ENCODE measurements at places on chromosomes 5 and 9.

DNA sequence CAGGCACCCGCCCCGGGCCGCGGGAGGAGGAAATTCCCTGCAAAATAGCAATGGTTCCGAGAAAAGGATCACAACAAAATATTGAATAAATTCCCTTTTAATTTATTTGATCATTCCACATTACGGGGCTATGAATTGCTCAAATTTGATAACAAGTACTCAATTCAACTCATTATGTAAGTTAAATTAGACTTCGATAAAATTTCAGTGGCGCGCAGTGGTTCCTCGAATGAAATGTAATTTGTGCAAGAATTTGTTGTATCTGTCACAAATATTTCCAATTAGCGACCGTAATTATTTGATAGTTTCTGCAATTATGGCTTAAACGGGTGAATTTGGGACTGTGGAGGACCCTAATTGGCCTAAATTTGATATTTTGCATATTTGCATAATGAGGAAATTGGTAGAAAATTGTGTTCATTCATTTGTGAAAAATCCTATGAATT, 76.0 kb upstream of the TBCA start:
- DNase-seq, result no peak

- no peak for DNase-seq
Observed at GRCh38 chr5:169657127-169657526, 20.1 kb downstream of the DOCK2 start.

- no peak for DNase-seq
Observed at GRCh38 chr9:124621371-124622328, 114.5 kb upstream of the NR5A1 start.

GRCh38 chr5:103572454-103572853, 9.9 kb upstream of the NUDT12 start:
- no peak for DNase-seq

GRCh38 chr9:97993000-97993399, 9.9 kb downstream of the ANP32B start:
- no peak for DNase-seq

DNA sequence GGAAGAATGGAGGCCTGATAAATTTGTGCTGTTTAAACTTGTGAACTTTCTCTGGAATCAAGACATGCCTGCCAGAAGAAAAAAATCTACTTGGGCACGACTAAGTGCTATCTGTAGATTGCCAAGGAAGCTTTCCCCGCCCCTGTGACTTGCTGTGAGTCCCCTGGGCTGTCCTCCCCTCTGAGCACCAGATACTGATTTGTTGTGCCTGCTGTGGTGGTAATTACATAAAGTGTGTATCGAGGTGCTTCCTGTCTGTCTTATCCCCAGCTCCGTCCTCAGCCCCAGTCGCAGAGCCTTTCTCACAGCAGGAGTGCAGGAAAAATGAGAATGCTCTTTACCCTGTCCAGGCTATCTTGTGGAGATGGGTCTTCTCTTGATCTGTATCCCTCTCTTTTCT, 53.9 kb downstream of the TRIO start:
- DNase-seq, result no peak

GRCh38 chr9:14846871-14847311, 63.3 kb downstream of the FREM1 start:
- peak; percentile 9 for DNase-seq

DNA sequence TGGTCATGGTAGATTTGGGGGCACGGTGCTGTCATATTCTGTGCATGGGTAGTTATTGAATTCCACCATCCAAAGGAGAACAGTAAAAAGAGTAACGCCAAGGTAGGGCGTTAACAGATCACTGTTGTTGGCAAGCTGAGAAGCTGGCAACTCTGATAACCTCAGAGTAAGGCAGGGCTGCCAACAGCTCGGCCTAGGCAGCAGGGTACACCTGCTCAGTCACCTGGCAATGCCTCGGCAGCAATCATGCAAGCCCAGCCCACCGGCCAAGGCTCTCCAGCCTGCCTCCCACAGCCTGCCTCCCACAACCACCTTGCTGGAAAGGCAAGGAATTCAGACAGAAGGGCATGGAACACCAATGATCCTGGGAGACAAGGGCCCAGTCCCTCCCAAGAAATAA, 63.9 kb downstream of the KLHL3 start:
- DNase-seq, result no peak

GRCh38 chr5:149694007-149694406, 36.1 kb upstream of the PPARGC1B start:
- DNase-seq, result no peak

DNA sequence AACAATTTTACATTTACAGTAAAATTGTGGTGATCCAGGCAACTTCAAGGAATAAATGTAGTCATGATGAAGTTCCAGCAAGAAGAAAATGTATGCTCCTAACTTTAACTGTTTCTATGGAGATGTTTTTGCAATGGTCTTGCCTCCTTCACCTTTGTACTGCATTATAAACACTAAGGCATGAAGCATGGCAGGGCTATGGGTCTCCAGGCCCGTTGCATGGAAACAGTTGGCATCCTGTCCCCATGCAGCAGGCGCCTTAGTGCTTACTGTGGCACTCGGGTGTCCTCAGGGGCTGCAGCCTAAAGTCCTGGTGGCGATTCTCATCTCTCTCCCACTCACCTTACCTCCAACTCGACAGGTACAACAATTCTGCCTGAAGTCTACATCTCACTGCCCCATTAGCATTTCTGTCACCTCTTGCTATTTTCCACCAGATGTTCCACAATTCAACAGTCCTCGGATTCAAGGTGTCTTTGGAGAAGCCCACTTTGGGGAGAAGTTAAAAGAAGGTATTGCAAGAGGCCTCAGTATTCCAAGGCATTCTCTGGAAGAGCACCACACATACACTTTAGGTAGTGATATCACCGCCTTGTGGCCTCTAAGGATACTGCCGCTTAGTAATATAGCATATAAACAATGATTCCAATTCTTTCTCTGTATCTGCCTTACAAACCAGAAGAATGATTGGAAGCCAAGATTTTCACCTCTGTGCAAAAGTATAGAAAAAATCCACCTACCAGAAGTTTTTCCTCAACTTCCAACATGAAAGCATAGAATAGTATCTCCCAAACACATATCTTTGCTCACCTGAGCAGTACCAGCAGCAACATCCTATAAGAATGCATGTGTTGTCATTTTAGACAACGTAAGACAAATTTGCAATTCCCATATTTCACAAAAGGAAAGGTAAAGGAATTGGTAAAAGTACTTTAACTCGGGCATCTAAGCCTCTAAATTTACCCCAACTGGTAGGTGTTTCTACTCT, 5.1 kb downstream of the LIFR start:
- DNase-seq, result no peak

DNA sequence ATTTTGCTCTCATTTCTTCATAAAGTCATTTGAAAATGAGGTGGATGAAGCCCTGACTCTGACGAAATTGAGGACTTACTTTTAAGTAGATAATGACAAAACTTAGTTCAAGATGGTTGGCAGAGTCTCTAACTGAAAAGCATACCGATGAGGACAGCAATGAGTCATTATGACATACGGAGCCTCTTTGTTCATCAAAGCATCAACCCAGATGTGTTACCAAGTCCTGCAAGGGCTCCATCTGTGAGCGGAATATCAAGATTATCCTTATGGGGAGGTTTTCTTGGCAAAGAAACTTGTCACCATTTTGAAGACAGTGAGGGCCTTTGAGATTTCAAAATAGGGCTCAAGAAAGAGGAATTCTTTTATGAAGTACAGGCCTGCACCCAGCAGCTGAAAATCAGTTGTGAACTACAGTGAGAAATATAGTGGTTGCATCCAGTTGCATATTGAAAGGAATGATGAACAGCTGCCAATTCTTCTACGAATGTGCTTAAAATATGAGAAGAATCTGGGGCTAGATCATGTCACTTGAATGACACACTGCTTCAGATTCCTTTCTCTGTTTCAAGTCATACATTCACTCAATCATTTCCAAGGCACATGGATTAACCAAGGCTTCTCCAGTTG, 86.6 kb upstream of the SLC24A2 start:
- no peak for DNase-seq

- no peak for DNase-seq
Observed at GRCh38 chr5:100706776-100707175, 171.6 kb downstream of the FAM174A start.

- no peak for DNase-seq
Observed at GRCh38 chr9:37036371-37036775, 2.3 kb upstream of the PAX5 start.

DNA sequence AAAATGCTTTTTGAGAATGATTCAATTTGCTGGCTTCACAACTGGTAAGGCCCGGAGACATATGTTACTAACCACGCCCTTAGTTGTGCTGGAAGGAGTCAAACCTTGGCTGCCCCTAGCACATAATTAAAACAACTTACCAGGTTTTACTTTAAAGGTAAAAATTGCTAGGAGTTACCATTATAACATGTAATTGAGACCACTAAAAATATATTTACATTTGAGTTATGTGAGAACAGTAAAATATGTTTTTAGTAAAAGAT, 435.6 kb upstream of the CDH9 start:
- DNase-seq, result no peak

DNA sequence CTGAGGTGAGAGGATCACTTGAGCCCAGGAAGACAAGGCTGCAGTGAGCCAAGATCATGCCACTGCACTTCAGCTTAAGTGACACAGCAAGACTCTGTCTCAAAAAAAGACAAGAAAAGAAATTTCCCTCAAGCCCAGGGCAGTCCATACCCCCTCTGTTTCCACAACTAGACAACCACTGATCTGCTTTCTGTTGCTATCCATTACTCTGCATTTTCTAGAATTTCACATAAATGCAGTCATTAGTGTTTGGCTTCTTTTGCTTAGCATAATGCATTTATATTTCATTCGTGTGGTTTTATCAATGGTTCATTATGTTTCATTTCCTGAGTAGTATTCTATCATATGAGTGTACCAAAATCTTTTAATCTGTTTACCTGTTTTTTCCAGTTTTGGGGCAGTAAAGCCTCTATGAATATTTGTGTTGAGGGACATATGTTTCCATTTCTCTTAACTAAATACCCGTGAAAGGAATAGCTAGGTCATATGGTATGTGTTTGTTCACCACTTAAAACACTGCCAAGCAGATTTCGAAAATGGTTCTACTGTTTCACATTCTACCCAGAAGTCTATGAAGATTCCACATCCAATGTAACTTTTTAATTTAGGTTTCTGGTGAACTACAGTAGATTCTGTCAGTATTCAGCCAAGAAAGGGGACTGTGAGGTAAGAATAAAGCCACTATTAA, 271.8 kb downstream of the ZNF608 start:
- DNase-seq, result no peak

DNA sequence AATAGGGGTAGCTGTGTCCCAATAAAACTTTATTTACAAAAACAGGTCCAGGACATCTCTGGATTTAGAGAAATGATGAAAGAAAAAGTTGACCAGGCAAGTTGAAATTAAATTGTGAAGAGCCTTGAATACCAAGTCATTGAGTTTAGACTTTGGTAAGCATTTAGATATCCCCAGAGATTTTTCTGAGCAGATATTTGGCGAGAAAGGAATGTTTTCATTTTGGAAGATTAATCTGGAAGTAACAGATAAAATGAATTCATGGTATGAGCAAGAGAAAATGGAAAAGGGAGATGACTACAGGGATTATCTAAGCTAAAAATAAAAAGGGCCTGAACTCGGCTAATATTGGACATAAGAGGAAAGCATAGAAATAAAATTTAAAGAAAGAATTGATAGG, 157.6 kb downstream of the ACTL7B start:
- no peak for DNase-seq

DNA sequence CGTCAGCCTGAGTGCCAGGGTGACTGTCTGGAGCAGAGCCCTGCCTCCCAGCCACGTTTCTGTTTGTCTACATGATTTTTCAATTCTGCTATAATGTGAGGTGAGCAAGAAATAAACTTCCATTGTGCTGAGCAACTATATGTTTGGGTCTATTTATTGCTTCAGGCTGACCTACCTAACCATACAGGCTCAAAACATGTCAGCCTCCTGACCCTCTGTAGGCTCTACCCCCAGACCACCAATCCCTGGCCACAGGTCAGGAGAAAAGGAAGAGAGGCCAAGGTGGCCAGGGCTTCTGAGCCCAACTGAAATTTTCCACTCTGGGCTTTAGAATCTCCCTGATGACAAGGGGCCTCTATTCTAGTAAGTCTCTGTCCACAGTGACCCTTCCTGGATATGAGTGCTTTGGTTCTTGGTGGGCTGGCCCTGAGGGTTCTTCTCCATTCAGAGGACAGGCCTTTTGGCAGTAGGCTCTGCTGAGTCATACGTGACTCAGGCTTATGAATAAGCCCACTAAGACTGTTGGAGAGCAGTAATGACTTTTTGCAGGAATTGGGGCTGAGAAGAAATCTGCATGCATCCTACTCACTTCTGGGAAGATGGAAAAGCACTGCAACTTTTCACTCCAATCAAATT, 117.2 kb upstream of the TBCA start:
- no peak for DNase-seq

DNA sequence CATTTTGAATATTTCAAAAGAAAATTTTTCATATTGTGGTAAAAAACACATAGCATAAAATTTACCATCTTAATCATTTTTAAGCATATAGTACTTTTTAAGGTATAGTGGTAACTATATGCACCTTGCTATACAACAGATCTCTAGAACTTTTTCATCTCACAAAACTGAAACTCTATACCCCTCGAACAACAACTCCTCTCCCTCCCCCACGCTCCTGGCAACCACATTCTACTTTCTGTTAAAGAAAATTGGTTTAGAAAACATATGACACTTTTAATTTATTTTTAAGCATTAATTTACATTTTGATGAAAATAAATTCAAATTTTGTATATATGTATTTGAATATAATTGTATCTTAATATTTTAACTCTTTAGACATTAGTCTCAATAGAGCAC, 147.2 kb upstream of the EFNA5 start:
- DNase-seq, result no peak

- DNase-seq, result no peak
Observed at GRCh38 chr9:4939118-4939561, 45.9 kb upstream of the JAK2 start.

- no peak for DNase-seq
Observed at GRCh38 chr9:80383331-80383730, 811.6 kb downstream of the TLE4 start.

- DNase-seq, result no peak
Observed at GRCh38 chr9:4317681-4318080, 17.8 kb upstream of the GLIS3 start.

- no peak for DNase-seq
Observed at GRCh38 chr5:172049226-172049796, 42.9 kb upstream of the FBXW11 start.

GRCh38 chr5:157188270-157188669, 7.6 kb downstream of the ITK start:
- DNase-seq, result no peak

- DNase-seq, result no peak
Observed at GRCh38 chr5:61619777-61620518, 287.9 kb downstream of the ZSWIM6 start.

GRCh38 chr9:114047717-114048116, 30.4 kb downstream of the AMBP start:
- no peak for DNase-seq

DNA sequence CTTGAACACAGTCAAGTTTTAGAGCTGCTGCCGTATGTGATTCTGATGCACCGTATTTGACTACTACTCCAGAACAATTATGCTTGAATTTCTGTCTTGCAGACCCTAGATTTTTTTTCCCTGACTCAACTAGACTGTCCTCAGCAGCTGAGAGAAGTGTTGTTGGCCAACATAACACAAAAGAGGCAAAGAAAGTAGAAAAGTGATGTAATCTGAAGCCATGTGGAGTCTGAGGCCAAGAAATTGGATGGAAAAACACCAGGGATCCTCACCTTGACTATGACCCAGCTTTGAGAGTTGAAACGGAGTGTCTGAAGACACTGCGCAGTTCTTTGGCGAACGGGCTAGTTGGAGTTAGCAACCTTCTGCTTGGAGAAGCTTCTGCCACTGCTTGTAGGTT, 36.3 kb upstream of the FGF1 start:
- no peak for DNase-seq
